Gastroesophageal sphincter (tissue), 4 donors: ENCODE measurements at places on chromosomes 5 and 9.

DNA sequence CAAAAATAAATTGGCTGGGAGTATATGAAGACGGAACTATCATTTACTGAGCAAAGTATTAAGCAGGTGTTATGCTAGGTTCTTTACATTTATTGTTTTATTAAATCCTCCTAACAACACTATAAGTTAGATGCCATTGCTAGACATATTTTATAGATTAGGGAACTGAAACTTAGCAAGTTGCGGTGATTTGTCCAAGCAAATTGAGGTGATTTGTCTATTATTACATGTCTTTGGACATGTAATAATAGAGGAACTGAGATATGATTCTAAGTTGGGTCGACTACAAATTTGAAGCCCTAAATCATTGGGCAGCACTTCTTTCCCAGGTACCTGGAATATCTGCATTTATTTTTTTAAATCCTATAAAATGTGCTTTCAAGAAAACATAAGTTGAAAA lies 429.9 kb downstream of the GABRG2 start:
- ATAC-seq, result no peak

DNA sequence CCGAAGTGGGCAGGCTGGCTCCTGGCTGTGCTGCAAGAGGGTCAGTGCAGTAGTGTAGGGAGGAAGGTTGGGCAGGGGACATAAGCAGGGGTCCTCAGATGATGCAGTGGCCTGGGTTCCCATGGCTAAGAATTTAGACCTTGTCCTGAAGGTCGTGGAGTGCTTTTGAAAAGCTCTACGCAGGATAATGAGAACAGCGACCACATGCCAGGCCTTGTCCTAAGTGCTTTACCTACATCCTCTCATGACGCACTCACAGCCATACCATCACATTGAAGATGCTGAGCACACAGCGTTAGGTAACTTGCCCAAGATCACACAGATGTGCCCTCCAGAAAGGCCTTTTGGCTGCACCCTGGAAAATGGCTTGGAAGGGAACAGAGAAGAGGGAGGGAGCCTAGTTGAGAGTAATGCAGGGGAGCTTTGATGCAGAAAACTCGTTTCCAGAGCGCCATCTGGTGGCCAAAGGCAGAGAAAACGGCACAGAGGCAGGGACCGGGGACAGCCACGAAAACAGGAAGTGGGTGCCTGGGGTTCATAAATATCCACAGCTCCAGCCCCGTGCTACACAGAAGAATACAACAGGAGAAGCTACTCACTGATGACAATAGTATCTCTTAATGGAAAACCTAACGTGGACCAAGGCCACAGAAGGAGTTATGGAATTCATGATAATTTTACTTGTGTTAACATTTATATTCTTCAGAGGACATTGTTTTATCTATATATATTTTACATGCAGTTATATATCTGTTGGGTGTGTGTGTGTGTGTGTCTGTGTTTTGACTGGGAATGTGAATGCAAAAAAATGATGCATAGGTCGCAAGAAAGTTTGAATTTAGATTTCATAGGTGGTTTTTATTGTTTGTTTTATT lies 2.7 kb upstream of the PCDH12 start:
- peak; percentile 82 for ATAC-seq

- no peak for ATAC-seq
Observed at GRCh38 chr5:173317852-173318251, 10.4 kb downstream of the STC2 start.

GRCh38 chr9:88987661-88988060 lies 3.6 kb upstream of the S1PR3 start:
- no peak for ATAC-seq

DNA sequence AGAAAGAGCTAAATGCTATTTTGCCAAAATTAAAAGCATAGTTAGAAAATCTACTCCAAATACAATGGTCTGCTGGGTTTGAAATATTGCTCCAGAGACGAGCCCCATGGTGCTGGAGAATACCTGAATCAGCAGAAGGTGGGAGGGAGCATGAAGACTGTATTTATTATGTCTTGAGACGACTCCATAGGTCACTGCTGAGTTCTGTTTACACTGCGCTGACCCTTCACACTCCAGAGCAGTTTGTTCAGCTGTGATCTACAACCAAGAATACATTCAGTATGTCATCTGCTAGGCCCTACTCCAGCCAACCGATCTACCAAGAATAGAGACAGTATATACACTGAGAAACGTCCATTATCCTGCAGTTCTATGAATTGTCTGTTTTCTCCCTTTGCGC lies 150.5 kb downstream of the TLE1 start:
- no peak for ATAC-seq

- no peak for ATAC-seq
Observed at GRCh38 chr5:54257366-54258118, 52.8 kb downstream of the ARL15 start.

- no peak for ATAC-seq
Observed at GRCh38 chr9:126763130-126763764, 41.6 kb upstream of the ZBTB43 start.

DNA sequence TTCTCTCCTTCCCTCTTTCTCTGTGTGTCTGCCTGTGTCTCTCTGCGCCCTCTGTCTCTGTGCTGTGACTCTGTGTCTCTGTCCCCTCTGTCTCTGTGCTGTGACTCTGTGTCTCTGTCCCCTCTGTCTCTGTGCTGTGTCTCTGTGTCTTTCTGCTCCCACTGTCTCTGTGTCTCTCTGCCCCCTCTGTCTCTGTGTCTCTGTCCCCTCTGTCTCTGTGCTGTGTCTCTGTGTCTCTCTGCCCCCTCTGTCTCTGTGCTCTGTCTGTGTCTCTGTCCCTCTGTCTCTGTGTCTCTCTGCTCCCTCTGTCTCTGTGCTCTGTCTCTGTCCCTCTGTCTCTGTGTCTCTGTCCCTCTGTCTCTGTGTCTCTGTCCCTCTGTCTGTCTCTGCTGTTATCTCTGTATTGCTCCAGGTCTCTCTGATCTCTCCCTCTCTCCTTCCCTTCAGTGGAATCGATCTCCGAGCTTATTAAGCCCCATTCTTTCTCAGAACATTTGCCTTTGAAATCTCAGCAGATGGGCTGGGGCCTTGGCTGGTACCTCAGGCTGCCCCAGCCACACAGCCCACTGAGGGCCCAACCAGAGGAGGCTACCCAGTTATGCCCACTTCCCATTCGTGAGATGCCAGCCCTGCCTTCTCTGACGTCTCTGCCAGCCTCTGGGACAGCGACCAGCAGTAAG lies 33.4 kb upstream of the FIBCD1 start:
- no peak for ATAC-seq

- no peak for ATAC-seq
Observed at GRCh38 chr5:411728-412127, 31.2 kb upstream of the EXOC3 start.

GRCh38 chr9:78298046-78298765 lies 1.3 kb downstream of the PSAT1 start:
- ATAC-seq, result no peak

- no peak for ATAC-seq
Observed at GRCh38 chr5:71832812-71833715, 114.0 kb downstream of the CARTPT start.

- no peak for ATAC-seq
Observed at GRCh38 chr5:149684371-149684770, 45.7 kb upstream of the PPARGC1B start.

DNA sequence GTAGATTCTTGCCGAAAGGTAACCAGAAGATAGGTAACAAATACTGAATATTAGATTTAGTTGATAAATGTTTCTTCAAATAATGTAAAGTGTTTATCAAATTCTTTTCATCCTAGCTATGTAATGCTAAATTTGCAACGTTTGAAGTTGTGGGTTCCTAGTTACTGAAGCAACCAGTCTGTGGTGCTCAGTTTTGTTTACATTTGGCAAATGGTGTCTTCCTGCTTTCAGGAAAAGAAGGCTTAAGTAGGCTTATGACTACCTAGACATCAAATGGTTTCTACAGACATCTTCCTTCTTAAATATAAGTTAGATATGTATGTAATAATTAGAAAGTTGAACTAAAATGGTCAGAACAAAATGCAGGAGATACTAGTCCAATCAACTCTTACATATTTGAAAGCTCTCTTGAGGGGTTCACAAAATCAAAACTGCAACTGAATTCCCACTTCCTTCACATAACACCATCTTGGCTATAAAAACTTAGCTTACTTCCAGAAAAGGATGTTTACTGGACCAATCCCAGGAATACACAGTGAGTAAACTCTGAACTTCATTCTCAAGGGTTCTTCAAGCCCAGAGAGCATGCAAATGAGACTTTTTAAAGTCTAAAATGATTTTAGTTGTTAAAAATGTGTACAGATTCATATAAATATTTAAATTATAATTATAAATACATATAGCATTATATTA lies 125.7 kb upstream of the ITGA1 start:
- no peak for ATAC-seq

- no peak for ATAC-seq
Observed at GRCh38 chr9:92714787-92715487, 45.0 kb upstream of the IPPK start.

- no peak for ATAC-seq
Observed at GRCh38 chr9:70228611-70229010, 30.2 kb upstream of the SMC5 start.

DNA sequence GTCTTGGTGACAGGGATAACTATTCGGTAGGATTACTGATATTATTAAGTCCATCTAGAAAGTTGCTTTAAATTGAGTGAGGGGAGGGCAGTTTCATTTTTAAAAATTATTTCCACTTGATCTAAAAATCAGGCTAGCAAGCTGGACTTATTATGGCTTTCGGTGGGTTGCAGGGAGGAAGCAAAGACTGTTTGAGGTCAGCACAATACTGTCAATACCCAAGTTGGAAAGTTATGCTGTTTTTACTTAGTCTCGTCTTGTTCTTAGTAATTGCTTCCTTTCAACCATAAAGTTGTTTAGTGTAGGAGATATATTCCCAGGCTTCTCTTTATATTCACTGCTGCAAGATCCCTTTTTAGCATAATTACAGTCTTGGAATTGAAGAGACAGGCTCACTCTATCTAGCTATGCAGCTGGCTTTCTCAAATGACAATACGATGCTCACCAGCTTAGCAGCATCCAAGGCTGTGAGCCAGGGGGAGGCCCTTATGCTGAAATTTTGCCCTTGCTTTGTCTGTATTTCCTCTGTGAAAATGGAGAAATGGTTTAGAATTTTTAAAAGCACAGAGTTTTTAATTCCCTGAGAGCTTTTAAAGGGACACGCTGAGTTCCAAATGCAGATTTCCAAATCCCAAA lies 68.2 kb upstream of the APC start:
- ATAC-seq, result no peak

DNA sequence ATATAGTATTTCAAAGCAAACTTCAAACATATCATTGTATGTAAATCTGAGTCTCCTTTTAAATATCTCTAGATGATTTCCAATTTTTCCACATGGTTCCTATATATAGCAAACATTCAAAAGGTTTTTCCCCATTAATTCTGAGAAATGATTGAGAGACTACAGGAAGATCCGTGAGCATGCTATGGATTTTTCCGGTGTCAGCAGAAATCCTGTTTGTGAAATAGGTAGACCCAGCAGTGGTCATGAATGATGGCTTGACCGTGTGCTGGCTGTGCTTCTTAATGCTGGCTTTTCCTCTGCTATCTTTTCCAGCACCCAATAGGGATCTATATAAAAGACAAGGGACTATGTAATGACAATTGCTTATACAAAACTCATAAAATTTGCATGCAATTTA lies 485.3 kb downstream of the PSAT1 start:
- no peak for ATAC-seq

DNA sequence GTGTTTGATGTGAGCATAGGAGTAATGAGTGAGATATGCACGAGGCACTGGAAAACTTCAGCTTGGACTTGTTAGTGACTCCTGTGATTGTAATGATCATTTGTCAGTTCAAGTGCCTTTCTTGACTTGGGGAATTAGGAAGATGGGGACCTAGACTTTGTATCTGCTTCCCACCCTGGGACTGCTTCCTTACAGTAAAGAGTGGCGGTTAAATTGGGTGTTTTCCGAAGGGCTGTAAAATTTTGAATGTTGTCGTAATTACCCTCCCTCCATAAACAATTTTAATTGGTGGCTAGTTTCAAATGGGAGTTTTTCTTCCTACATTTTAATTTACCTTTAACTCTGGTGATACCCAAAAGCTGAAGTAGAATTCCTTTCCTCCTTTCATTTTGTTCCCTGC lies 23.5 kb upstream of the FAM120AOS start:
- no peak for ATAC-seq

DNA sequence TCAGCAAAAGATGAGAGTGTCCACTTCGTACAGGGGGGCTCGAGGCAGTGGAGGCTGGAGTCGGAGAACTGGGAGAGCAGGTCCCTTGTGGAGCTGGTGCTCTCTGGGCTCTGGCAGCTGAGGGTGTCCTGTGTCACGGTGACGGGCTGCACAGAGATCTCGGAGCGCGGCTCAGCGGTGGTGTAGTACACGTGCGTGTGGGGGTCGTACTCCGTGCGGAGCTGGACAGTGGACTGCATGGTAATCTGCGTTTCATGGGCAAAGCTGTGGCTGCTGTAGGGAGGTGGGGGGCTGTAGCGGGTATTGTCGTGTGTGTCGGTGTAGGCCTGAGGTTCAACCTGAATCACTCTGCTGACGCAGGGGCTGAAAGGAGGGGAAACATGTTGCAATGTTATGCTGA lies 48.0 kb downstream of the PTCH1 start:
- no peak for ATAC-seq

DNA sequence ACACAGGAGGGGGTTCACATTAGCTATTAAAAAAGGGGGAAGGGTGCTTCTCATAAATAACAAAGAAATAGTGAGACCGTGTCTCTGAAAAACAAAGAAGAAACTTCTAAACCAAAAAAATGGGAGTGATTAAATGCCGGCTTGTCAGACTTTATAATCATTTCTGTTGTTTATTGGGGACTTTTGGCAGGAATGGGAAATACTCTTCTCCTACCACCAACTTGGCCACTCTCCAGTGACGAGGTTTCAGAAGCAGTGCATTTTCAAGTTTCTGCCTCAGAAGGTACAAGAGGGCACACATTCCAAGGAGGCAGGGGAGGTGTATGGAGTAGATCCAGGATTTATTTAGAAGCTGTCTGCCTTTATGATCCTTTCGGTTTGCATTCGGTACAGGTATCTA lies 46.2 kb downstream of the LIX1 start:
- no peak for ATAC-seq

- no peak for ATAC-seq
Observed at GRCh38 chr9:95091601-95092261, 225.8 kb downstream of the FANCC start.

DNA sequence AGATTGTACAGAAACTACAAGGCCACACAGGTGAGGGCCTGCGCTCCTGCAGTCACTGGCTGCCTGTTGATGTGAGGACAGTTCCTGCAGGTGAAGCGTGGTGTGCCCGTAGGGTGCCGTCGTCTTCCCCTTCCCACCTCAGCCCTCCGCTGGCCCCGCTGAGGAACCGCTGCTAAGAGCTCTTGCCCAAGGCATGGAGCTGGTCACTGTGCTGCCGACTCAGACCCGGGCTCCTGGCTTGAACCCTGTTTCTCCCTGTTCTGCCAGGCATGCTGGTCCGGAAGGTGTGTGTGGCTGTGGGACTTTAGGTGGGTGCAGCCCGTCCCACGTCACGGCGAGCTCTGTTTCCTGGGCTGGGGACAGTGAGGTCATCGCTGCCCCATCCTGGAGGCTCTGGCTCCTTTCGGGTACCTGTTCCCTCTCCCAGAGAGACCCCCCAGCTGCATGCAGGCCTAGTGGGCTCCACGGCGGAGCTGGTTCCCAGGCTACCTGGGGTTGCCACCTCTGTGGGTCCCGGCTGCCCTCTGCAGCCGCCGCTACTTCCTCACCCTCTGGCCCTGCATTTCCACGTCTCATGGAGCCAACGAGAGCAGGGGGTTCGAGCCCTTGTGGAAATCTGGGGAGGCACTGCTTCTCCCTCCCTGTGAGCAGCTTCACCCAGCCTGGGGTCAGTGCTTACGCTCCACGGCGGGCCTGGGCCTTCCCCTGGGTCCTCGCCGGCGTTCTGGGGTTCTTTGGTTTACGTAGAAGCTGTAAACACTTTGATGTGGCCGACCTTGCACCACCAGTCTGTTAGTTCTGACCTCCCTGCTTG lies 7.6 kb downstream of the RNU6ATAC start:
- ATAC-seq, result no peak

GRCh38 chr5:142235050-142235797 lies 89.6 kb downstream of the SPRY4 start:
- ATAC-seq, result no peak
